ENCODE measurements at places on chromosomes 1 and 21.

DNA sequence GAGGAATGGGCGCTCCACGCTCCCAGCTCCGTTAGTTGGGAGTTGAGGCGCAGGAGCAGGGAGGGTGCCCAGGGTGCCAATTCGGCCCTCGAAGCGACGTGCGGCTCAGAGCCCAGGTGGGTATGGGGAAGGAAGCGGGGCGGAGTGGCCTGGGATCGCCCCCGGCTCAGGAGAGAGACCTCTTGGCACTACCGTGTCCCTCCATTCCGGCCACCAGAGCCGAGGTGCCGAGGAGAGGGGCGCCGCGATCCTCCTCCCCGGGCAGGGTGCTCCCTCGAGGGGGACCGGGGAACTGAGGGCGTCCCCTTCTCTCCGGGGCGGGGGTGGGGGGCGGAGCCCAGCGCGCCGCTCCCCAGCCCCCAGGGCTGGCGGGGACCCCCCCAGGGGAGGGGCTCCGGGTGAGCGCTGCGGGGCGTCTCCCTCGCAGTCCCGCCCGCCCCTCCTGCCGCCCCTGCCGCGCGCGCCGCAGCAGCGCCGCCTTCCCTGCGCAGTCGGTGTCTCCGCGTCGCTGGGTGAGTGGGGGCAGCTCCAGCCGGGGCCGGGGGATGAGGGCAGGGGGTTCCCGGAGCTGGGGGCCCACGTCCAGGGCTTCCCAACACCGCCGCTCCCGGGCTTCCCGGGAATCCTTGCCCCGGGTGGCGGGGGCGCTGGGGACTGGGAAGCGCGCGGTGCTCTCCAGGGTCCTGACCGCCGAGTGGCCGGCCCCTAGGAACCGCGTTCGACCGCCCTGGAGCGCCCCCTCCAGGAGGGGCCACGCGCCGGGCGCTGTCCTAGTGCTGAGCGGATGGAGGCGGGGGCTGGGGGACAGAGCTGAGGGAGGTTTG lies at the start of gene HPCA:
Gene HPCA, plus strand, starts transcription at position 488 of the 824 bp plus-strand sequence. CDS start 2,408 bp downstream, outside the sequence.
- no peak for DNase-seq

- DNase-seq: no peak
These were observed 60.4 kb downstream of the LEPR start for GRCh38 chr1:65480684-65481405.

GRCh38 chr1:217139513-217139912 lies 416.3 kb upstream of the ESRRG start:
- no peak for DNase-seq

- no peak for DNase-seq
These were observed 49.1 kb upstream of the CPLANE2 start for GRCh38 chr1:16286122-16286521.

DNA sequence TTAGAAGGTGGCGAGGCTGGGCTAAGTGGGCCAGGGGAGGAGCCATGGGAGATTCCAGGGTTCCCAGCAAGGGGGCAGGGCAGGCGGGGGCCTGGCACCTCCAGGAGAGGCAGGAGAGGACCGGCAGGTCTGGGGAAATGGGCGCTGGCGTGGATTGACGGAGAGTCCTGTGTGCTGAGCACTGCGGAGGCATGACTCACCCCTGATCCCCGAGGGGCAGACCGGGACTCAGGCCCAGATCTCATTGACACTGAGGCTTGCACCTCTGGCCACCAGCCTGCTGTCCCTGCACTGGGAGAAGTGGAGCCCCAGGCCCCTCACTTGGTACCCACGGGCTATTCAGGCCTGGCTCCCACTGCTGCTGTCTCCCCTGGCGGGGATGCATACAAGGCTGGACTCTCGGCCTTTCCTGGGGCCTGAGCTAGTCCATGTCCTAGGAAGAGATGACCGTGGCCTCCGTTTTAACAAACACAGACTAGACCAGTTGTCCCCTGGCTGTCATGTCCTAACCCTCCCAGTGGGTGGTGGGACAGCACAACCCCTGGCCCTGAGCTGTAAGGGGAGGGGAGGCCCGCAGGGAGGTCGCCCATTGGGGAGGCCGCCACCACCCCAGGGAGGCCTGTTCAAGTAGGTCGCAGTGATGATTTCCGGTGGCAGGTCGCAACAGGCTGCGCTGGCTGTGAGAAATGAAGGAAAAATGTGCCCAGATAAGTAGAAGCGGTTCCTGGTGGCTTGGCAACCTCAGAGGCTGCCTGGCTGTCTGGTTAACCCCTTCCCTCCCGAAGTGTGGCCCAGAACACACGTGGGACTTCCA lies 39.7 kb downstream of the RIPK4 start:
- no peak for DNase-seq

- no peak for DNase-seq
These were observed 19.2 kb downstream of the CD1D start for GRCh38 chr1:158199849-158200248.

- no peak for DNase-seq
These were observed 1.9 kb downstream of the VANGL1 start for GRCh38 chr1:115643666-115644065.

DNA sequence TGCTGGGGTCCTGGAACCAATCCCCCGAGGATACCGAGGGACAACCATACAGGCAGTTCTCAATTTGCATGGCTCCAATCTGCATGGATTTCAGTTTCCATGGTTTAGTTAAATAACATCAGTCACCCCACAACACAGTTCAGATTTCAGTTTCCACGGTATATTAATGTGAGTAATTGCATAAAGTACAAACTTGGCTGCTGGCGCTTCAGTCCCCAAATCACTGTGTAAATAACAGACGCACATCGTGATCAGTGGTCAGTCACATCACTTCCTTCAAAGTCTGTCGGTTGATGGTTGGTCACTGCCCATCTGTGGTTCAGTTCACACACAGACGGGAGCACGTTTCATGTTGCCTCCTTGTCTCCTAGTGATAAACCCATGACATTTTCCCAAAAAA lies 66.4 kb upstream of the LPGAT1 start:
- no peak for DNase-seq

GRCh38 chr1:64472040-64472376 lies 2.1 kb downstream of the CACHD1 start:
- no peak for DNase-seq

- DNase-seq: no peak
These were observed 47.9 kb downstream of the NCAM2 start for GRCh38 chr21:21046063-21046462.

DNA sequence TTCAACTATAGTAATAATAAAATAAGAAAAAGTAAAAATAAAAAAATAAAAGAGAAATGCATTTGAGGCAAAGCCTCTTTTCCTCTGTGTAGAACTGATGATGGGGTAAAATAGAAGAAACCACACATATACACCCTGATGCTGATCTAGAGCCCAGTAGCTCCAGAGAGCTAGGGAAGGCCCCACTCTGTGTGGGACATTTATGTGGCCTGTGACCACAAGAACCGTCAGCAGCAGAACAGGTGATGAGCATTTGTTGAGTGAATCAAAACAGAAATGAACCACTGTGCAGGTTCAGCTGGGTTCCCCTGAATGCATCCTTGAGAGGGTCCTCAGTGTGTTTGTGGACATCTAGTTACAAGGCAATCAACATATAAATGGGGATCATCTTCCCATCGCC lies 221.8 kb upstream of the HOOK1 start:
- DNase-seq: no peak

DNA sequence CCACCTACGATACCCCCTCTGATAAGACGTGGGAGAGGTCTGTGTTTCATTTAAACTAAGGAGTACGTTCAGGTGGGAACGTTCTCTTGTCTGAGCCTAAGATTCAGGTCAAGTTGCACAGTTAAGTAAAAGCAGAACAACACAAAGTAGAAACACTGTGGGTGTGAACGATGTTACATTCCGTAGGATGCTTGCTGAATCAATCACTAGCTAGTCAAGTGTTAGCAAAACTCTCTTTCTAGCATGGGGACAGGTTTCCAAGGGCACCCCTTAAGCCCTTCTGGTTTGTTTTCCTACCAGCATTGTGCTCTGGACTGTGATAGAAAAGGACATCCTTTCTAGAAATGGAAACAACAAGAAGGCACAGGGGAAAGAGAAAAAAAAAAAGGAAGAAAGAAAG lies 13.3 kb downstream of the C1orf162 start:
- DNase-seq: no peak

DNA sequence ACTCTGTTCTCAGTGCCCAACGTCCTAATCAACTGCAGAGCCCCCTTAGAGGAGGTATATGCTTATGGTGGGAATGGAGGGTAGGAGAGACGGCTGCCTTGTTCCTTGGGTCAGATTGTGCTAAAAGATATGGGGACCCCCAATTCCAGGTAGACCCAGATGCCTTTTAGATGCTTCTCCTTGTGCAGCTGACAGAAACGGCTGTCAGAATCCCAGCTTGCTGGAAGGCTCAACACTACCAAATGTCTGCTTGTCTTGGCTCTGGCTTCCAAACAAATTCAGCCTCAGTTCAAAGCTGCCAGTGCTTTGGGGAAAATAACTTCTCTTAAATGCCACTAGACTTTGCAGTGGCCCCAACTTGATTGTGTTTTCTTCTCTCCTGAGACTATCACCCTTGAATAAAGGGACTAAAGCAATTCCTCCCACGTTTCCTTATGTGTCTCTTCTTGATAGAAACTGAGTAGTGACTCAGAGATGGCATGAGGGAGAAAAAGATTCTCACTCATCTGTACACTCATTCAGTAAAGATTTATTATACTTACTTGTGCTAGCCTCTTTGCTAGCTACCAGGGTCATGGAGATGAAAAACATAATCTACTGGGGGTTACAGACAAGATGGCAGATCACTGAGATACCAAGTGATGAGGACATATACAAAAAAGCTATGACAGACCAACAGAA lies 3.4 kb upstream of the RNF19B start:
- no peak for DNase-seq

GRCh38 chr1:209585672-209586071 lies 2.2 kb downstream of the CAMK1G start:
- DNase-seq: no peak

DNA sequence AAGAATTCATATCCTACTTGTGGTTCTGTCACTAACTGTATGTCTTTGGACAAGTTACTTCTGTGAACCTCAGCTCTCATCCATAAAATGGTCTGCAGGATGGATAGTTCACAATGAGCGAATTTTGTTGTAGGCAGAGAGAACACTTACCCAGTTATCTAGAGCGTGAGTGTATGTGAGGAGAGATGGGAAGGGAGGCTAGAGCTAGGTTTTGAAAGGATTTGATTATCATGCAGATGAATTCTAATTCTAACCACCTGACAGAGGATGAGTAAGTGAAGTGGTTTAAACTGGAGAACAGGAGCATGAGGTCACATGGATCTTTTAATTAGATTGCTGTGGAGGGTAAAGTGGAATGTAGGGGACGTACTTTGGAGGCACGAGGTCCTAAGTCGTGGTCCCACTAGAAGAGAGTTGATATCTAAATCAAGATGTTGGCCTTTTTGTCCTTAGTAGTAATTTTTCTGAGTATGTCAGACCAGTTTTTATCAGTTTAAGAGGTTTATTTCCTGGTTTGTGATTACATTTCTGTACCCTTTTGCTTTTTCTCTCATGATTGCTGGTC lies 5.0 kb downstream of the SUCO start:
- no peak for DNase-seq

- DNase-seq: no peak
These were observed 17.3 kb upstream of the PIGM start for GRCh38 chr1:160049101-160049500.

- no peak for DNase-seq
These were observed 605.5 kb downstream of the LTN1 start for GRCh38 chr21:28387220-28387619.

DNA sequence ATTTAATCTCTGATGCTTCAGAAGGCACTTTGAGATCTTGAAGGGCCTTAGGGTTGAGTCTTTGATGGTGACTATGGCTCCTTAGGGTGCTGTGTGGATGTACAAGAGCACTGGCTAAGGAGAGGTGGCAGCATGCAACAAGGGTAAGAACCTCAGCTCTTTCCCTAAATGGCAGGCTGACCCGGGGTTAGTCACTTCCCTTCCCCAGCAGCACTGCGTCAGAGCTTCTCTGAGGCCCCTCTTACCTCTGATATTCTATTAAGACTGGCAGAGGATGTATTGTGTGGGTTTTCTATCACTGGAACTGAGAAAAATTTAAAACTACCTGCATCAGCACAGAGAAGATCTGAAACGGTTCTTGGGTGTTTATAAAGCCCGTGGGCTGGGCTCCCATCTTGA lies 11.8 kb downstream of the C1orf116 start:
- DNase-seq: no peak

- DNase-seq: no peak
These were observed 40.6 kb upstream of the LBR start for GRCh38 chr1:225468270-225469020.

DNA sequence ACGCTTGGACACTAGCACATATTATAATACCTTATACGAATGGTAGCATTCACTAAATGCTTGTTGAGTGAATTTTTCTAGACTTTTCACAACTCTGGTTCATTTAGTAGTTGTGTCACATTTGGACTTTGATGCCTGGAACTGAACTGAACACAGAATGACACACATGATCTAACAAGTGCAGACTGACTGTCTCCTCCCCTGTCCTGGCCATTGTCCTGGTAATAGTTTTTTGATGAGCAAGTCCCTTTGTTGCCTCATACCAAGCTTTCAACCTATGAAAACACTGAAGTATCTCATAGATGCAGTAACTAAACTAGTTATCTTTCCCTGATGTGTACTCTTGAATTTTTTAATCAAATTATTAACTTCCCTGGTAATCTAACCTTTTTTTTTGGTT lies 66.4 kb downstream of the LRRC8D start:
- DNase-seq: no peak

DNA sequence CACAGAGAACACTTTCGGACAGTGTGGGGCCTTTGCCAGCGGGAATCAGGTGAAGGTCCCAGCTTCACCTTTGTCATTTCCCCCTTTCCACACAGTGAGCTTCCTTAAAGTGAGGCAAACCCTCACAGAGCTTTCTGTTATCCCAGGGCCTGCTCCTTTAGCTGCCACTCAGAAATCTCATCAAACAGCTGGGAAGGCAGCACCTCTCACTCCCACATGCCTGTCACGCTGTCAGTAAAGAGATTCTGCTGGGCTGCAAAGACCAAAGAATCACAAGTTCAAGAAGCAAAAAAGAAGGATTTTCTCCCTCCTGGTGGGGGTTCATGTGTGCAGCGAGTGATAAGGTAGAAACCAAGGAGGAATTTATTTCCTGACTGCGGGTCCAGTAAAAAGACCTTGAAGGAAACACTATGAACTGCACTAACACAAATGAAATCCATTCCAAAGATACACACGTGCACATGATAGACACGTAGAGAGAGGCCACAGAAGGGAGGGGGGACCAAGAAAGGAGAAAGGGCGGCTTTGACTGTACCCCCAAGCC lies 44.0 kb downstream of the HTR6 start:
- no peak for DNase-seq

- peak; percentile 5 for DNase-seq
These were observed 5.7 kb downstream of the LRRC71 start for GRCh38 chr1:156926175-156926574.

- no peak for DNase-seq
These were observed 27.1 kb upstream of the DAB1 start for GRCh38 chr1:57450981-57451380.

GRCh38 chr1:961132-961669 lies 817 bp downstream of the KLHL17 start:
- no peak for DNase-seq

DNA sequence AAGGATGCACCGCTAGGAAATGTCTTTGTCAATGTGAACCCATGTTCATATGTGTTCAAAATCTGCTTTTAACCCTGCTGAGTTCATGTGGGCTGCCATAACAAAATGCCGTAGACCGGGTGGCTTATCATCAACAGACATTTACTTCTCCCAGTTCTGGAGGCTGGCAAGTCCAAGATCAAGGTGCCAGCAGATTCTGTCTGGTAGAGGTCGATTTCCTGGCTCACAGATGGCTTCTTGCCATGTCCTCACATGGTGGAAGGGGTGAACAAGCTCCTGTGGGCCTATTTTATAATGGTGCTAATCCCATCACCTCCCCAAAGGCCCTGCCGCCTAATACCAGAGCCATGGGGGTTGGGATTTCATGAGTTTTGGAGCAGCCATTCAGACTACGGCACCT lies 4.6 kb upstream of the CDCP2 start:
- DNase-seq: no peak

- DNase-seq: no peak
These were observed 2.9 kb downstream of the SDCCAG8 start for GRCh38 chr1:243258731-243259130.

All from stimulated activated CD8-positive, alpha-beta memory T cell treated with anti-CD3 and anti-CD28 coated beads, Interleukin-4, amount 100 ng/mL, for 4 hours (primary cell).